Substantia nigra (tissue), 51 donors: ENCODE measurements at places on chromosomes 16 and 17.

- peak; percentile 2 for DNase-seq
Observed at GRCh38 chr17:67018471-67019434, 25.6 kb upstream of the CACNG1 start.

GRCh38 chr16:27838536-27839175, 224.9 kb downstream of the GSG1L start:
- DNase-seq: no peak

GRCh38 chr16:67017810-67018488, 11.0 kb upstream of the CBFB start:
- no peak for DNase-seq

DNA sequence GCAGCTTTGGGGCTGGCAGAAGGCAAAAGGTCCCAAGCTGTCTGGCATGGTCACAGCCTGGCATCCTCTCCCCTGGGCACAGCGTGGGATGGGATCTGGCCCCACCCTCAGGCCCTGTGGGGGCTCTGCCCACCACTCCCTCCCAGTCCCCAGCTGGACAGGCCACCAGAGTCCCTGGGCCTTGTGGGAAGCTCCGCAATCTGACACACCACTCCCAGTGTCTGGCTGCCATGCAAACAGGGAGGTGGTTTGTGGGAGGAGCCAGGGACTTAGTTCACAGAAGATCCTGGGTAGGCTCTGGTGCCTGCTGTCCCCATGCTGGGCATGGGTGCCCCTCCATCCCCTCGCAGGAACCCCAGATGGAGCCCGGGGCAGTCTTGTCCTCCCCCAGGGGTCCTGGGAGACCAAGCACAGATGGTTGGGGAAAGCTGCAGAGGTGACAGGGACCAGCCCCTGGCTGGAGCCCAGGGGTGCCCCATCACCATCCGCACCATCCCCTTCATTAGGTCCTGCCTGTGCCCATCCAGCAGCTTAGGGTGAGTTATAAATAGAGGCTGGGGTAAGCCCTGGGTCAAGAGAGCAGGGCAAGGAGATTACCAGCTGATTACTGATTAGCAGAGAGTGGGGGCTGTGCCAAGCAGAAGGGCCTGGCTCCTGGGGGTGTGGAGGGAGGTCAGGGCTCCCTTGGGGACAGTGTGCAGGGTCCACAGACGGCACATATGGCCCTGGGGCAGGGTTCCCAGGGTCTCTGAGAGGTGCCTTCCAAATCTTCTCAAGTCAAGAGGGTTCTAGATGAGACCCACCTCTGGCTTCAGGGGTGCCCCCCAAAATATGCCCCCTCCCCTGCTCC, 6.2 kb downstream of the FSCN2 start:
- DNase-seq: no peak

GRCh38 chr16:47037396-47037745, 63.9 kb upstream of the DNAJA2 start:
- DNase-seq: no peak

GRCh38 chr17:37305406-37305905, 70.3 kb upstream of the C17orf78 start:
- no peak for DNase-seq

GRCh38 chr16:15404792-15405191, 9.2 kb downstream of the MPV17L start:
- no peak for DNase-seq

- no peak for DNase-seq
Observed at GRCh38 chr16:27313422-27314160, at the start of gene IL4R. IL4R (plus strand) TSS chr16:27313974; CDS start chr16:27340204, 26,230 bp downstream.

- no peak for DNase-seq
Observed at GRCh38 chr17:21282850-21283249, 1.7 kb upstream of the MAP2K3 start.

GRCh38 chr16:15553313-15554088, 89.5 kb downstream of the MARF1 start:
- no peak for DNase-seq

DNA sequence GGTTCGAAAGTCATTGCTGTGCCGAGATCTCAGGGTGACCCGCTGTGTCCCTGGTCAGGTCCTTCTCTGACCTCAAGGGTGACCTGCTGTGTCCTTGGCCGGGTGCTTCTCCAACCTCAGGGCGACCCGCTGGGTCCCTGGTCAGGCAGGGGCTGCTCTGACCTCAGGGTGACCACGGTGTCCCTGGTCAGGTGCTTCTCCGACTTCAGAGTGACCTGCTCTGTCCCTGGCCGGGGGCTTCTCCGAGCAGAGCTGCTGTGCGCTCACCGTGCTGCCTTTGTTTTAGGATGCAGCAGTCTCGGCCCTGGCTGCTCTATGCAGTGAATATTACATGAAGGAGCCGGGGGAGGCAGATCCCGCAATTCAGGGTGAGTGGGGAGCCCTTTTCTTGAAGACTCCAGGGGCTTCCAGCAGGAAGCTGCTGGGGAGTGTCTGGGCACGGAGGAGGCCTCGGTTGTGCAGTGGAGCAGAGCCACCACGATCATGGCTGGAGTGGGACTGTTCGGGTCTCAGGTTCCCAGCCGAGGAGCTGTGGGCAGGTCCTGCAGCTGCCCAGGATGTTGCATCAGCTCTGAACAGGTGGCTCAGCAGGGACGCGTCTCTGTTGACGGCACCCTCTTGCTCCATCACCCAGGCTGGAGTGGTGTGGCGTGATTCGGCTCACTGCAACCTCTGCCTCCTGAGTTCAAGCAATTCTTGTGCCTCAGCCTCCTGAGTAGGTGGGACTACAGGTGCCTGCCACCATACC, 83.7 kb upstream of the ZNF750 start:
- no peak for DNase-seq

DNA sequence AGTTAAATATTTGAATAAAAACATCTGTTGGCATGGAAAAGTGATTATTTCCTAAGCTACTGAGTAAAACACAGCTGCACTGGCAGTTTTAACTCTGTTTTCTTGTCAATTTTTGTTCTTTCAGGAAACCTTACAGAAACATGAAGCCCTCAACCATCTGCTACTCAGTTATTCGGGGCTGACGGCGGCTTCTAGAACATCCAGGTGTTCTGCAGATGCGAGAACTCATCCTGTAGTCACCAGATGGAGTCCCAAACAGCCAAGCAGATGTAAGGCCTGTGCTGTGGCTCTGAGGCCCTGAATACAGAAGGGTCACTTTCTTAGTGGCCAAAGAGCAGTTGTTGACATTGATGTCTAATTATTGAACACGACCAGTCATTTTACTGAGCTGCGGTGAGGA, 15.5 kb downstream of the ARSG start:
- DNase-seq: no peak

GRCh38 chr16:8660841-8661301, 13.5 kb upstream of the ABAT start:
- DNase-seq: peak; percentile 56

DNA sequence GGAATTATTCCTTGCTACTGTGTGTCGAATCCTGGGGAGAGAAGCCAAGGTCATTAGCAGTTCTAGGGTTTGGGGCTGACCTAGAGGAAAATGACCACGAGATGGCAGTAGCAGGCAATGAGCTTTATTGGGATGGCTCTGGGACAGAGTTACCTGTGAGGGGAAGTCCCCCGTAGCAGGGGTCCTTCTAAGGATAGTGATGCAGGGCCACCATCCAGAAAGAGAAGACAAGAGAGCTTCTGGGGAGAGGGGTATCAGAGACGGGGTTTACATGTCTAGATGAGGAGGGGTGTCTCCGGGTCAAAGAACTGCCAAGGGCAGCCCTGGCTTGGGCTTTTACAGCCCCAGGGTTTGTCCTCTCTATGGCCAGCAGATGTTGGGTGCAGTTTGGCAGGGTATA, 6.4 kb upstream of the GGT6 start:
- DNase-seq: peak; percentile 43

DNA sequence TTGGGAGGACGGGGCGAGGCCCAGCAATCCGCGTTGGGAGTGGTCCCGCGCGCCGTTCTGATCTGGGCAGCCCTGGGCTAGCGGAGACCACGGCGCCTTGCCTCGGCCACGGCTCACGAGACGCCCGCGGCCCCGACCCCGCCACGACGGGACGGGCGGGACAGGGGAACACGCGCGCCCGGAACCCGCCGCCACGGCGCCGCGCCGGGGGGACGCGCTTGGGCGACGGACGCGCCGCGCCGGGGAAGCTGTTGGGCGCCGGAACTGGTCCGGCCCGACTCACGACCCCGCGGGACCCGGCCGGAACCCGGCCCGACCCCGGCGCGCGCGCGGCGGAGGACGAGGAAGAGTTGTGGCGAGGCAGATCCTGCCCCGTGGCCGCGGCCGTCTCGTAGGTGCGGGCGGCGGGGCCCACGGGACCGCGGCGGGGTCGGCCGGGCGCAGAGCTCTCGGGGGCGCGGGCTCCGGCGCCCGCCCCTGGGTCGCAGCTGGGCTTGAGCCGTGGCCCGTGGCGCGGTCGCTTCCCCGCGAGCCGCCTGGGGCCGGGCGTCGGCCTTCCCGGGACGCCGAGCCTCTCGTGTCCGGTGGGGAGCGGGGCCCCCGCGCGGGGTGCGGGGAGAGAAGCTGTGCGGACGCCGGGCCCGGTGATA, at the start of gene ACSF3:
ACSF3 (plus strand) TSS at position 251 of the 650 bp plus-strand sequence. CDS start 6,830 bp downstream, outside the sequence.
- peak; percentile 43 for DNase-seq

DNA sequence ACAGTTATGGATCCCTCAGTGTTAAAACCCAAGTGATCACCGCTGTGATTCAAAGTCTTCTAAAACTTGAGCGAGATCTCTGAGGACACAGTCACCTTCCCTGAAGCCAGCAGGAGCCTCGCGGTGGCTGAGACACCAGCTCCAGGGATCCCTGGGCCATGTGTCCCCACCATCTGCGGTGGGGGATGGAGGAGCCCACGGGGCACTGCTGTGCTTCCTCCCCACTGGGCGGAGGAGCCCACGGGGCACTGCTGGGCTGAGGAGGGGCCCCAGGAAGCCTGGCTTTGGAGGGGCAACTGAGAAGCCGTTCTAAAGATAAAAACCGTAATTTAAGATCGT, 65.7 kb upstream of the METRNL start:
- DNase-seq: no peak

DNA sequence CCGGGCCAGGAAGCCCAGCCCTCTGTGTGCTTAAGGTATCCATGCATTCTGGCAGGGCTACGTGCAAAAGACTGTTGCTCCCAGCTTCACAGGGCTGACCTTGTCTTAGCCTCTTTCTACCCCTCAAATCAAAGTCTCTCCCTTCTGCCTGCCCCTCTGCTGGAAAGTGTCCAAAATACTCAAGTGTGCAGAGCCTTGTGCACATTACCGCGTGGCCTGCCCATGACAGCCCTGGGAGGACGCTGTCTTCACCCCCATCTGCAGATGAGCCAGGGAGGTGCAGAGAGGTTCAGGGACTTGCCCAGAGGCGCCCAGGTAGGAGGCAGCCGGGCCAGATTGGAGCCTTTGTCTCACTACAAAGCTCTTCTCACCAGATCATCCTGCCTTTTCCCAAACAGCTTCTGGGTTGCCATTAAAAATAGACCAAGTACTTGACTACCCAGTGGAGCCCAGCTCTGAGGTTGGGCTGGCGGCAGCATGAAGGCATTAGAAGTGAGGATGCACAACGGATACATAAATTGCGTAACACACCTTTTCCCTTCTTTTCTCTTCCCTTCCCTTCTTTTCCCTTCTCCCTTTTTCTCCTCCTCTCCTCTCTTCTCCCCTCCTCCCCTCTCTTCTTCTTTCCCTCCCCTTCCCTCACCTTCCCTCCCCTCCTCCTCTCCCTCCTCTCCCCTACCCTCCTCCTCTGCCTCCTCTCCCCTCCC, 3.5 kb downstream of the CACNG4 start:
- DNase-seq: no peak

DNA sequence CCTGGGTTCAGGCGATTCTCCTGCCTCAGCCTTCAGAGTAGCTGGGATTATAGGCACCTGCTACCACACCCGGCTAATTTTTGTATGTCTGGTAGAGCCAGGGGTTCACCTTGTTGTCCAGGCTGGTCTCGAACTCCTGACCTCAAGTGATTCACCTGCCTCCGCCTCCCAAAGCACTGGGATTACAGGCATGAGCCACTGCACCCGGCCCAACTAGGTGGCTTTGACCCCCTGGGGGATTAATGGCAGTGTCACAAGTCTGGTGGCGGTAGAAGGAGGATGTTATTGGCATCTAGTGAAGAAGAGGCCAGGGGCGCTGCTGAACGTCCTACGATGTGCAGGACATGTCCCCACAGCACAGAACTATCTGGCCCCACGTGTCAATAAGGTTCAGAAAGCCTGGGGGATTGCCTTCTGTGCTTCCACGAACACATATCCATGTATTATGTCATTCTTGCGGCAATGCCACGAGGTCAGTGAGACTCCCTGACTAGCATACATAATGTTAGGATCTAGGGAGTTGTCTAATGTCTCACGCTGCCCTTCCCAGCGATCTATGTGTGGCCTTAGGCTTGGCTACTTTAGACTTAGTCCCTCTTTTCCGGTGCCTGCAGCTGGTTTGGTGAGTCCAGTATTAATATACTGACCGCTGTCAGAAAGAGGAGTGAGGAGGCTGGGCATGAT, 75.8 kb downstream of the ABCC6 start:
- DNase-seq: no peak

DNA sequence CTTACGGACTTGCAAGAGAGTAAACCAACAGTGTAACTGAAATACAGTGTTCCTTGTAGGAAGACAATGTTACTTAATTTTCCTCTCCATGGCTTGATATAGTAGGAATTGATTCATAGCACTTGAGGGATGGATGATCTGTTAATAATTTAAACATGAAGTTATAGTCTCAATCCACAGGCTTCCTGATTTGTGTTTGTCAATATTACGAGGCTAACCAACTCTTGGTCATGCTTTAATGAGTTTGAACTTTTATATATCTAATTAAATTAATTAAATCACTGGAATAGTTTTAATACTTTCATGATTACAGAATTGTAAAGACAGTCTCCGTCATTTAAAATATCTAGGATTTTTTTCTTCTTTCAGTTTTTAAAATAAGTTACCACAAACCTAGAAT, 112.0 kb upstream of the HAS3 start:
- DNase-seq: no peak

- no peak for DNase-seq
Observed at GRCh38 chr17:78595135-78595810, 18.1 kb upstream of the DNAH17 start.
